T-helper 2 cell (primary cell): ENCODE measurements at places on chromosomes 5 and 9.

GRCh38 chr9:98943682-98944056 lies at the start of gene COL15A1:
Gene COL15A1, plus strand, starts transcription at chr9:98943907. Its CDS starts 155 bp downstream, at chr9:98944062.
- peak; percentile 7 for DNase-seq

DNA sequence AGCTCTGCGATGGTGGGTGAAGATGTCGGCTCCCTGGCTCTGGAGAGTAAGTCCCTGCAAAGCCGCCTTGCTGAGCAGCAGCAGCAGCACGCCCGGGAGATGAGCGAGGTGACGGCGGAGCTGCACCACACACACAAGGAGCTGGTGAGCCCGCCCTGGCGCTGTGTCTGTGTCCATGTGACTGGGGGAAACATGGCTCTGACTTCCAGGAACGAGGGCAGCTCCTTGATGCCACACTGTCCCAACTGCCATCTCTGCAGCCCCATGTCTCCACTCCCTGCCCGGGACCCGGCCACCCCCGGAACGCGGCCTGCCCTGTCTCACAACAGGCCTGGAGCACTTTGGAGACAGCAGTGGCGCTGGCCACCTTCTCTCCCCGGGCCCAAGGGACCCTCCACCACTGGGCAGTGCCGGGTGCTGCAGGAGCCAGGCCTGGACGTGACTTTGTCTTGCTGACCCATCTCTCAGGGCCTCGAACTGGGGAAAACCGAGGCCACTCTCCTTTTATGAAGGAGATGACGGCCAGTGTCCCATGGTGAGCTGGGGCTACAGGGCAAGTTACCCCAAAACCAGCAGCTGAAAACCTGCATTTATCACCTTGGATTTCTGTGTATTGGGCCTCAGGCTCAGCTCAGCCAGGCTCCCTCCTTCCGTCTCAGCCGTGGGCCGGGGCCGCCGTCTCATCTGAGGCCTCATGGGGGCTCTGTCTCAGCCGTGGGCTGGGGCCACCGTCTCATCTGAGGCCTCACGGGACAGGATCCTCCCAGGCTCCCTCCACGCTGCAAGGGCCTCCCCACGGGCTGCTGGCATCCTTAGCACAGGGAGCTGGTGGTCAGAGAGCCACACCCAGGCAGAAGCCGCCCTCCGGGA lies 28.6 kb downstream of the CEP72 start:
- no peak for DNase-seq

GRCh38 chr9:121735065-121735792 lies 83.8 kb downstream of the DAB2IP start:
- DNase-seq: no peak

GRCh38 chr5:109649318-109649717 lies 40.4 kb upstream of the MAN2A1 start:
- no peak for DNase-seq

- DNase-seq: no peak
Observed at GRCh38 chr5:59703789-59704188, 189.7 kb downstream of the PDE4D start.

GRCh38 chr9:80030801-80031200 lies 459.0 kb downstream of the TLE4 start:
- DNase-seq: no peak
